ENCODE measurements at places on chromosomes 5 and 9.

- no peak for DNase-seq
Measured at GRCh38 chr5:144040615-144041305, 129.7 kb downstream of the YIPF5 start.

DNA sequence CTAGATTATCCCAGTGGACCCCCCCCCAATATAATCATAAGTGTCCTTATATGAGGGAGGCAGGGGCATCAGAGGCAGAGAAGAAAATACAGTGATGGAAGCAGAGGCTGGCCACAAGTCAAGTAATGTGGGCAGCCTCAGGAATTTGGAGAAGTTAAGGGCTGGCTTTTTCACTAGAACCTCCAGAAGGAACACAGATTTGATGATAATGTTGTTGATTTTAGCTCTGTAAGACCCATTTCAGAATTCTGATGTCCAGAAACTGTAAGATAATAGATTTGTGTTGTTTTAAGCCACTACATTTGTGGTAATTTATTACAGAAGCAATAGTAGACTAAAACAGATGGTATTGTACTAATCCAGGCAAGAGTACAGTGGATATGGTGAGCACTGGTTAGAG, 36.3 kb upstream of the LRRTM2 start:
- no peak for DNase-seq

GRCh38 chr9:75063556-75064305, 24.2 kb downstream of the NMRK1 start:
- no peak for DNase-seq

GRCh38 chr9:91145496-91145895, 216.2 kb downstream of the AUH start:
- no peak for DNase-seq

DNA sequence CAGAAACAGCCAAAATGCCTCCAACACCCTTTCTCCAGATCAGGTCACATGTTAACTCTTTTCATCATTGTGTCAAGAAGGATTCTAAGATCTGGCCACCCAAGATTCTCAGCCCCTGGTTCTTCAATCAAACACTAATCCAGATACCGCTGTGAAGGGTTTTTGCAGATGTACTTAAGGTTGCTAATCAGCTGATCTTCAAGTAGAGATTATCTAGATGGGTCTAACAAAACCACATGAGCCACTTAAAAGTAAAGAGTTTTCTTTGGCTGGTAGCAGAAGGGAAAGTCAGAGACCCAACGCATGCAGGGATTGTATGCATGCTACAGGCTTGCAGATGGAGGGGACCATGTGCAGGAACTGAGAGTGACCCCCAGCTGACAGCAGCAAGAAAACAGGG, 267.9 kb downstream of the CDK5RAP2 start:
- no peak for DNase-seq

DNA sequence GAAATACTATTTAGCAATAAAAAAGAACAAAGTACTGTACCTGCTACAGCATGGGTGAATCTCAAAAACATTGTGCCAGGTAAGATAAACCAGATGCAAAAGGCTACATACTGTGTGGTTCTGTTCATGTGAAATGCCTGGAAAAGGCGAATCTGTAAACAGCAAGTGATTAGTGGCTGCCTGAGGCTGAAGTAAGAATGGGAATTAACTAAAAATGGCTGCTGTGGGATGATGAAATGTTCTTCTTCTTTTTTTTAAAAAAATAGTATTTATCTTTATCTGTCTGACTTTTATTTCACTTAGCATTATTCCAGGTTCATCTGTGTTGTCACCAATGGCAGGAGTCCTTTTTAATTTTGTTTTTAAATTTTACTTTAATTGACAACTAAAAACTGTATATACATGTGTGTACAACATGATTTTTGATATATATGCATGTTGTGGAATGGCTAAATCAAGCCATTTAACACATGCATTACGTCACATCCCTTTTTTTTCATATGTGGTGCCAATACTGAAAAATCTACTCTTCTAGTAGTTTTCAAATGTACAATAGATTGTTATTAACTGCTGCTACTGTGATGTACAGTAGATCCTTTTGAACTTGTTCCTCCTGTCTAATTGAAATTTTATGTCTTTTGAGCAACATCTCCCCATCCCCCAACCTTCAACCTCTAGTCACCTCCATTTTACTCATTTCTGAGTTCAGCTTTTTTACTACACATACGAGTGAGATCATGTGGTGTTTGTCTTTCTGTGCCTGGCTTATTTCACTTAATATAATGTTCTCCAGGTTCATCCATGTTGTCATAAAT, 62.9 kb upstream of the TNFAIP8 start:
- no peak for DNase-seq

- no peak for DNase-seq
Measured at GRCh38 chr5:172399336-172399735, 55.0 kb downstream of the SH3PXD2B start.

GRCh38 chr9:137311171-137311985, 9.3 kb upstream of the NRARP start:
- peak; percentile 37 for DNase-seq

- no peak for DNase-seq
Measured at GRCh38 chr9:124369231-124369797, 45.9 kb downstream of the PSMB7 start.

- no peak for DNase-seq
Measured at GRCh38 chr5:15285901-15286583, 213.9 kb upstream of the FBXL7 start.

Data from activated CD4-positive, alpha-beta memory T cell treated with anti-CD3 and anti-CD28 coated beads, Interleukin-2, amount 10 ng/mL, durations not matched to agents 7 days and 5 days (primary cell).